A673 (cell line): ENCODE measurements at places on chromosomes 3 and 15. TPM values are rescaled to one million over a fixed set of nuclear protein-coding genes. Genes with fewer than 3 reads are reported as not detected.
A peak's percentile ranks its signal among the peaks of the same experiment; 100 is the strongest.

MEIS2 gene
- total RNA-seq: 9.3 and 11.7 TPM in 2 replicates

UBE3A gene
- total RNA-seq: 101 and 104 TPM in 2 replicates

DAZL gene
- not detected in 2 replicates for total RNA-seq

MORC1 gene
- total RNA-seq: 0.68 and 0.88 TPM in 2 replicates

HOMER2 gene
- 4.6 and 6.7 TPM in 2 replicates for total RNA-seq

FAN1 gene
- 33.1 and 36.2 TPM in 2 replicates for total RNA-seq

DUOXA2 gene
- total RNA-seq: not detected in 2 replicates

- DNase-seq: no peak
- no peak overlapping the region for H3K27ac ChIP-seq
- no peak overlapping the region for H3K4me3 ChIP-seq
- H3K27me3 ChIP-seq: no peaks in the 10 kb centered on the region
- no peaks in the 10 kb centered on the region for H3K4me1 ChIP-seq
Observed at GRCh38 chr3:29195056-29195455, 85.8 kb upstream of the RBMS3 start.

DNA sequence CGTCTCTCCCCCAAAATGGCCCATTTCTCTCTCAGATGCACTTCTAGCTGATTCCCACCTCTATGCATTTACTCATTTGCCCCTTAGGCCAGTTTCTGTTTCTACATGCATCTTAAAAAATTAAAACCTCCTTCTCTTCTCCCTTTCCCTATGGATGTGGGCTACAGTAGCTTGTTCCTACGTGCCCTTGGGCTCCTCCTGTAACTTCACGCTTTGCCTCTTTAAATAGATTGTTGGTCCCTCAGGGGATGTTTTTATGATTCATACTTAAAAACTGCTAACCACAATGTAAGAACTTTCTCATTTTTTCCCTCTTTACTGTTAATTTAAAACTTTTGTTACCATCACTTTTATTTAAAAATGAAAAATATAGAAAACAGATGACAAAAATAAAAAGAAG is 185.6 kb upstream of the MRPL3 start:
- no peak overlapping the region for H3K27ac ChIP-seq
- DNase-seq: no peak
- H3K4me1 ChIP-seq: no peaks in the 10 kb centered on the region
- no peaks in the 10 kb centered on the region for H3K27me3 ChIP-seq

GRCh38 chr3:163821841-163822240 is 1256.5 kb downstream of the SI start:
- DNase-seq: no peak
- no peaks in the 10 kb centered on the region for H3K4me1 ChIP-seq
- H3K4me3 ChIP-seq: no peak overlapping the region
- H3K36me3 ChIP-seq: no peaks in the 10 kb centered on the region

GRCh38 chr3:31721676-31722075 is 189.0 kb downstream of the STT3B start:
- no peaks in the 10 kb centered on the region for H3K4me1 ChIP-seq
- DNase-seq: no peak
- no peaks in the 10 kb centered on the region for H3K27me3 ChIP-seq
- no peak overlapping the region for H3K4me3 ChIP-seq

DNA sequence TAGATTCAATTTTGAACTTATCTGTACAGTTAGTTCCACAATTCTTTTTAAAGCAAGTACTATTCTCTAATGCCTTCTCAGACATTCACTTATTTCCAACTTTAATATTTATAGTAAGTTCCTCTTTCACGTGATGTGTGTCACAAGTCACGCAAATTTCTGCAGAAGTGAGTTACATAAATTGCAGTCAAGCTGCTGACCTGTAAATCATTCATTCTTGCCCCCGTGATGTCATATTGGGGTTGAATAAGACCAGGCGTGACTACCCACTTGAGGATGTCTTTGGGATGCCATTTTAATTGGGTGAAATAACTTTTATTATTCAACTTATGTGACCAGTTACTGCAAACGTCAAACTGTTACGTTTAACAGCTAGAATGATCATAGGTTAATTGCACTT is 15.1 kb downstream of the PPARG start:
- H3K4me3 ChIP-seq: no peak overlapping the region
- H3K27me3 ChIP-seq: peaks cover 9% of the 10 kb centered on the region
- no peak overlapping the region for H3K27ac ChIP-seq
- no peaks in the 10 kb centered on the region for H3K36me3 ChIP-seq
- H3K4me1 ChIP-seq: no peaks in the 10 kb centered on the region
- DNase-seq: no peak

- no peaks in the 10 kb centered on the region for H3K4me1 ChIP-seq
- H3K27ac ChIP-seq: no peak overlapping the region
- H3K27me3 ChIP-seq: no peaks in the 10 kb centered on the region
Observed at GRCh38 chr15:23648920-23649515, 1.4 kb upstream of the MAGEL2 start.

- no peaks in the 10 kb centered on the region for H3K36me3 ChIP-seq
- H3K27me3 ChIP-seq: no peaks in the 10 kb centered on the region
- H3K4me1 ChIP-seq: no peaks in the 10 kb centered on the region
Observed at GRCh38 chr3:18135060-18135814, 289.9 kb downstream of the SATB1 start.

DNA sequence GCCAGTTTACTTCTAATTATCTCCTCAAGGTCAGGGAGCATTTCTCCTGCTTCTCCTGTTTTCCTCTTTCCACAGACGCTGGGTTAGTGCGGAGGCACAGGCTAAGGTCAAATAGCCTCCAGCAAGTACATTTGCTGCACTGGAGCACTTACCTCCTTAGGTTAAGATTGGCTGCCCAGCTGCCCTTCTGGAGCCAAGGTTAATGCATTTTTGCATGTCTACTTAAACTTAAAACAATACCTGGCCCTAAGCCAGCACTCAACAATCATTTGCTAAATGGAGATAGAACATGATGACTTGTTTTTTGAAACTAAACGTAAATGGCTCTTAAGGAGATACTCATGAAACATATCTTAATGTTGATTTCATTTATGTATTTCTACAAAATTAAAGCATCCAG is 83.5 kb downstream of the SSR3 start:
- no peaks in the 10 kb centered on the region for H3K27me3 ChIP-seq
- H3K4me1 ChIP-seq: peaks cover 23% of the 10 kb centered on the region
- H3K36me3 ChIP-seq: no peaks in the 10 kb centered on the region
- no peak overlapping the region for H3K4me3 ChIP-seq
- H3K27ac ChIP-seq: no peak overlapping the region

DNA sequence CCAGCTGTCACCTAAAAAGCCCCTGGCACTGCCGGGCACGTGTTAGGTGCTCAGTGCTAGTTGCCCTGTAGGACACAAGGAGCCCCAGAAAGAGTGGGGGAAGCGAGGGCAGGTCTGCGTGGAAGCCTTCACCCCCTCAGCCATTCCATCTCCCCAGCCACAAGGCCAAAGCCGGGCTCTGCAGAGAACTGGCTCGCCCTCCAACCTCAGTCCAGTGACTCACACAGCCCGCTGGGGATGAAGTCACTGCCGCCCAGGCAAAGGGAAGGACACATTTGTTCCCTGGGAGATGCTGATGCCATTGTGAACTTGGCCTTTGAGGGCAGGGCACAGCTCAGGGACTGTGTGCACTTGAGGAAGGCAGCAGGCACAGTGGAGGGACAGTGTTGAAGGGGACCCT is 48.1 kb downstream of the IQSEC1 start:
- DNase-seq: no peak
- H3K36me3 ChIP-seq: no peaks in the 10 kb centered on the region
- no peaks in the 10 kb centered on the region for H3K4me1 ChIP-seq

- no peaks in the 10 kb centered on the region for H3K36me3 ChIP-seq
- H3K27me3 ChIP-seq: no peaks in the 10 kb centered on the region
- no peak for DNase-seq
- H3K4me3 ChIP-seq: no peak overlapping the region
Observed at GRCh38 chr3:25040748-25041147, 387.3 kb upstream of the RARB start.

DNA sequence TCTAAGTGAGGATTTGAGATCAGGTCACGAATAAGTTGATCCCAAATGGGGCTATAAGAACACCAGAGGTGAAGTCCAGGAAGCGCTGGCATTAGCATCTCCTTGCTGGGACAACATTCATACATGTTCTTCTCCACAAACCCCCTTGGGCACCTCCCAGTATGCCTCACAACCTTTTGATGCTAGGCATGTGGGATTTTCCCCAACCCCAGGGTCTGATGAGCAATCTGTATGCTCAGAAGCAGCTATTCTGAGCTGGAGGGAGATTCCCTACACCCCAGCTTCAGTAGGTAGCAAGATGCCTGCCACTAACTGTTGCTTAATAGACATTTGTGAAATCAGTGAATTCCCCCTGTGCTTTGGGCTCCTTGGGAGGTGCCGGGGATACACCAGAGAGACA is 32.2 kb downstream of the SLC6A11 start:
- H3K4me1 ChIP-seq: no peaks in the 10 kb centered on the region
- DNase-seq: no peak
- H3K27me3 ChIP-seq: peaks cover 14% of the 10 kb centered on the region
- no peak overlapping the region for H3K4me3 ChIP-seq
- H3K36me3 ChIP-seq: no peaks in the 10 kb centered on the region

DNA sequence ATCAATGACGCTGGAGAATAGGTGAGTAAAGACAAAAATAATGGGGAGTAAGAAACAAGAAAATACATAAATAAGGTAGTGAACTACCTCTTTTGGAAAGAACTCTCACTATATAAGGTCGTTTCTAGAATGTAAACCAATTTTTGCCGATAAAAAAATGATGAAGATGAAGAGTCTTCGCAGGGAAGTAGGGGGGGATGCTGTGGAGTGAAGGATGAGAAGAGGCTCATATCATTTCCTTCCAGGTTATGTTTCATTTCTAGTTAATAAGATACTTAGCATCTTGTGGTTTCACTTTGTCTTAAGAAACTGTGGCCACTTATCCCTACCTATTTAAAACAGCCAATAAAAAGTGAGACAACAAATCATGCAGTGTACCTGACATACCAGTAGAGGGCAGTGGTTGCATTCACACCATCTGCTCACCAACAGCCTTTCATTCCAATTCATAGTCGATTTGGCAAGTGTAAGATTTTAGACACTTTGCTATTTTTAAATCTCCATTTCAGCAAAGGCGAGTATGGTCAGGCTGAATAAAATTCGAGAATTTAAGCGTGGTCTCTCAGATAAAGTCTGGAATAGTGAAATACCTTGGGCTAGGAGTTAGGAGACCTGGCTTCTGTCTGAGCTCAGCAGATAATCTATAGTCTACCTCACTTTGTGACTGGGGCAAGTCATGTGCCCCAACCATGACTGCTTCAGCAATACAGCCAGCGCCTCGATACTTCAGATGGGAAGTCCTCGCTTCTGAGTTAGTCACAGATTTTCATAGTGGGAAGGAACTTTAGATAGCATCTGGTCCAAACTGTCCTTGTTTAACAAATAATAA is 28.9 kb upstream of the ICE2 start:
- no peaks in the 10 kb centered on the region for H3K4me1 ChIP-seq
- DNase-seq: peak; percentile 66
- H3K27ac ChIP-seq: no peak overlapping the region
- no peaks in the 10 kb centered on the region for H3K36me3 ChIP-seq
- H3K4me3 ChIP-seq: no peak overlapping the region
- no peaks in the 10 kb centered on the region for H3K27me3 ChIP-seq

DNA sequence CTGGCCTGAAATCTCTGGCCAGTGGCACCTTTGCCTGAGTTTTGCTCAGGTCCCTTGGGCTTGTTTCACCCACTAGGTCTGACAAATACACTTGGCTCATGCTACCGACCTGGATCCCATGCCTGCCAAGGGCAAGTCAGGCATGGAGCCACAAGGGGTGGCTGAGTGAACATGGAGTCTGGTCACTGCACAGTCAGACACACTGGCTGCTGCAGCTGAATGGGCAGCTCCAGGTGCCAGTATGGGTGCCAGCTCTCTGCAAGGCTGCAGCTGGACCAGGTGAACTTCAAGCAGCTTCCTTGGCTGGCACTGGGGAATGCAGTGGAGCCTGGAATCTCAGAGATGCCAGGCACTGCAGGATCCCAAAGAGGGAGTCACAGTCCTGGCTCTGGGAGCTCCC is 170.3 kb downstream of the NECTIN3 start:
- no peaks in the 10 kb centered on the region for H3K27me3 ChIP-seq
- H3K4me3 ChIP-seq: no peak overlapping the region
- H3K4me1 ChIP-seq: no peaks in the 10 kb centered on the region
- H3K27ac ChIP-seq: no peak overlapping the region
- no peak for DNase-seq

DNA sequence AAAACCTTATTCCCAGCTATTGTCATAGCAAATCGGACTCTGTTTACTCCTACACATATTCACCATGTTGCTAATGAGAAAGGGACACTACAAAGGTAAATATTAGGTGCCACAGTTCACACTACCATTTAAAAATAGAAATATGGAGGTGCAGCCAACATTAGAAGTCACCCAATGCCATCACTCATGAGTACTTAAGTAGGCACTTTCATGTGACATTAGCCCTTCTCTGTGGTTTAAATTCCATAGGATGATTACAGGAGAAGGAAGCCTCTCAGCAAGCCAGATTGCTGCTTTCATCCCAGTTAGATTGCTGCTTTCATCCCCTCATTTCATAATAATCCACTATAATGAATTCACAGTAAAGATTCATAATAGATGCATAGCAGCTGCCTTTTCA is 376.8 kb upstream of the ALCAM start:
- H3K4me3 ChIP-seq: no peak overlapping the region
- no peaks in the 10 kb centered on the region for H3K36me3 ChIP-seq
- H3K4me1 ChIP-seq: no peaks in the 10 kb centered on the region
- no peak for DNase-seq

DNA sequence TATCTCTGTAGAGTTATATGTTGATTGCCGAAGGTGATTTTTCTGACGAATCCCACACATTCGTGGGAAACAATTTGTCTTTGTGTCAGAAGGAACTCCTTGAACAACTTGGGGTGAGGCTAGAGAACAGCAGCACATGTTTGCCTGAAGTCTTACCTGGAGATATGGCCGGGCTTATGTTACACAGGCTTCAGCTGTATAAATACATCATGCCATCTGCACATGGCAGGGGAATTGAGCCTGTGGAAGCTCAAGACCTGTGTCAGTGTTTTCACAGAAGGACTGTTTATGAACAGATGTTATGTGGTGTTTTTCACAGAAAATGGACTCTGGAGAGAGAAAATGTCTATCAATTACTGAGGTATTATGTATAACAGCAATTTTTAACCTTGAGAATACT is 203.6 kb upstream of the MDFIC2 start:
- H3K4me1 ChIP-seq: no peaks in the 10 kb centered on the region
- H3K4me3 ChIP-seq: no peak overlapping the region
- peaks cover 18% of the 10 kb centered on the region for H3K27me3 ChIP-seq
- no peak overlapping the region for H3K27ac ChIP-seq

DNA sequence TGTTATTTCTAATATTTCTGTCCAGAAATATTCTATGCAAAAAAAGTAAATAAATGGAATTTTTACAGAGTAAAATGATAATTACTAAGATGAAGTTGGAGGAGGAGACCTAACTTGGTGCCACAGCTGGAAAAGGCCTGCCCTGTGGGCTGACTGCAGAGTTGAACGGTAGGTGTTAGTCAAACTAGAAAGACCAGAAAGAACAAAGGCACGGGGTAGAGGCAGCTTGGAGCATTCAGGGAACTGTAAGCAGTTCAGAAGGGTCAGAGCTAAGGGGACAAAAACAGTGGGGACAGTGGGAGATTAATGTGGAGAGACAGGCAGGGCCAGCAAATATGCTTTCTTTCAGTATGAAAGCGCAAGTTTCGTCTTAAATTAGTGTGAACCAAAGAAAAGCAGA is 39.3 kb upstream of the PTPRG start:
- H3K27me3 ChIP-seq: no peaks in the 10 kb centered on the region
- no peak for DNase-seq
- H3K4me1 ChIP-seq: no peaks in the 10 kb centered on the region
- no peak overlapping the region for H3K4me3 ChIP-seq
- H3K27ac ChIP-seq: no peak overlapping the region
- H3K36me3 ChIP-seq: no peaks in the 10 kb centered on the region

GRCh38 chr3:13716540-13717221 is 163.2 kb downstream of the WNT7A start:
- DNase-seq: no peak
- H3K4me3 ChIP-seq: no peak overlapping the region
- no peak overlapping the region for H3K27ac ChIP-seq
- no peaks in the 10 kb centered on the region for H3K4me1 ChIP-seq
- no peaks in the 10 kb centered on the region for H3K36me3 ChIP-seq
- H3K27me3 ChIP-seq: no peaks in the 10 kb centered on the region
